ENCODE measurements at places on chromosomes 12 and 14. TPM values are rescaled to one million over a fixed set of nuclear protein-coding genes. Genes with fewer than 3 reads are reported as not detected.

DIO3 gene
- polyA plus RNA-seq = 0.18 TPM

RPS6KA5 gene
- polyA plus RNA-seq = 6.7 TPM

HHIPL1 gene
- 2.1 TPM for polyA plus RNA-seq

SMCO2 gene
- 0.50 TPM for polyA plus RNA-seq

CDCA3 gene
- 29.7 TPM for polyA plus RNA-seq

LBHD2 gene
- not detected for polyA plus RNA-seq

DPPA3 gene
- polyA plus RNA-seq = not detected

RPL10L gene
- polyA plus RNA-seq = not detected

IGF1 gene
- 3.6 TPM for polyA plus RNA-seq

CDKN1B gene
- polyA plus RNA-seq = 75.5 TPM

SMOC1 gene
- polyA plus RNA-seq = 2.2 TPM

TAS2R7 gene
- not detected for polyA plus RNA-seq

SSPN gene
- polyA plus RNA-seq = 14.3 TPM

VWF gene
- 9.4 TPM for polyA plus RNA-seq

SLC39A2 gene
- polyA plus RNA-seq = 1.2 TPM

DIO2 gene
- polyA plus RNA-seq = 0.35 TPM

GLIPR1L1 gene
- polyA plus RNA-seq = 0.65 TPM

CDC42BPB gene
- 90.9 TPM for polyA plus RNA-seq

MGP gene
- polyA plus RNA-seq = 27.4 TPM

LRRIQ1 gene
- polyA plus RNA-seq = 37.5 TPM

ALDH1L2 gene
- 0.75 TPM for polyA plus RNA-seq

CLEC1B gene
- polyA plus RNA-seq = 1.2 TPM

IL22 gene
- not detected for polyA plus RNA-seq

MYF6 gene
- 0.20 TPM for polyA plus RNA-seq

KRT81 gene
- not detected for polyA plus RNA-seq

ANKRD52 gene
- polyA plus RNA-seq = 39.0 TPM

RNFT2 gene
- 6.3 TPM for polyA plus RNA-seq

ZFHX2 gene
- polyA plus RNA-seq = 11.0 TPM

ASCL1 gene
- 0.31 TPM for polyA plus RNA-seq

PLEK2 gene
- polyA plus RNA-seq = 1.3 TPM

ASB2 gene
- polyA plus RNA-seq = 0.29 TPM

All from renal pelvis (tissue), 12 donors.